ENCODE measurements at places on chromosomes 2 and 18. TPM values are rescaled to one million over a fixed set of nuclear protein-coding genes. Genes with fewer than 3 reads are reported as not detected.

Gene TMEM185B
- polyA plus RNA-seq = 10.5 TPM

Gene DDX18
- polyA plus RNA-seq = 32.3 TPM

Gene SCN3A
- polyA plus RNA-seq = 0.27 TPM

Gene CCDC138
- 1.1 TPM for polyA plus RNA-seq

Gene DPP10
- polyA plus RNA-seq = 1.6 TPM

All from small intestine (tissue), 16 donors.